ENCODE measurements at places on chromosomes 16 and 17.

- no peak for DNase-seq
Measured at GRCh38 chr17:50668025-50668837, 33.5 kb downstream of the ABCC3 start.

GRCh38 chr17:63631626-63632025 is 9.4 kb downstream of the MAP3K3 start:
- no peak for DNase-seq

DNA sequence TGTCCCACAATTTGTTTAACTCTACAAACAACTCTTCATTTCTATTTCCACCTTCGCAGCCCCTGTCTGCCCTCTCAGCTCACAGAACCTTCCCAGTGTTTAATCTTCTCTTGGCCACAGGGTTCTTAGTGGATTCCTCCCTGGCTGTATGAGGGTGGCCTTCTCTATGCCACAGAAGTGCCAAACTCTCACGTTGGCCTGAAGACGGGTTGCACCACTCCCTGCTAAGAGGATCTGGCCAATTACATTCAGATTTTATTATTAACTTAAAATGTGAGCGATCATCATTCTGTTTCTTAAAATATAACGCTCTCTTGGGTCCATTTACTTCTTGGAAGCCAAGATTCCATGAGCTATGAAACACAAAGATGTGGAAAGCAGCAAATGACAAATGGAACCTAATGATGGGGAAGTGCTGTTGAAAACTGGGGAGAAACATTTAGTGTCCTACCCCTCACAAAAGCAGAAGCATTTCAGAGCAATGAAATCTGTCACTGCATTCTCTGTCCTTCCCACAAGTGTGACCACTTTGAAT is 91.3 kb upstream of the NOG start:
- DNase-seq: no peak

DNA sequence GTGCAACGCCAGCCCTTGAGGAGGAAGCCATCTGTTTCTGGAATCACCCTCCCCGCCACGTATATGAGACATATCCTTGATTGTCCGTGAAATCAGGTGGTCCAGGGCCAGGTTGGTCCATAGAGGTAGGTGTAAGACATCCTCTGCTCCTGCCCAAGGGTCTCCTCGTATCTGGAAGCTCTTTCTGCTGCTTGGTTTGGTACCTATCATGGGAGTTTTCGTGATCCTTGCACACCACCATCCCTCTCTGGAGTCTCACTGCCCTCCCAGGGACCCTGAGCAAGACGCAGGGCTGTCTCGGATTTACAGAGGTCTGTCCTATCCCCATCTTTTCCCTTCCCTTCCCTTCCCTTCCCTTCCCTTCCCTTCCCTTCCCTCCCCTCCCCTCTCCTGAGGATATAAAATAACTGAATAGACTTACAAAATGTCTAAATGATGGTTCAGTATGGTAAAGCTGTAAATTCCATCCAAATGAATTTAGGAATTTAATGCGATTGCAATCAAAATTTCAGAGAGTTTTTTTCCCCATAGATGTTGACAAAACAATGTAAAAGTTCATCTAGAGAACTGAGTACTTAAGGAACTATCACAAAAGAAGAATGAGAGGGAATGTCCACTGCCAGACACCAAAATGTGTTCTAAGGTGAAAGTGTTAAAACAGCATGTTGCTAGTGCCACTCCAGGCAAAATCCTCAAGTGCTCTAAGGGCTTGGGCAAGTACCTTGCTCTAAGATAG is 2.0 kb upstream of the CCDC42 start:
- no peak for DNase-seq

DNA sequence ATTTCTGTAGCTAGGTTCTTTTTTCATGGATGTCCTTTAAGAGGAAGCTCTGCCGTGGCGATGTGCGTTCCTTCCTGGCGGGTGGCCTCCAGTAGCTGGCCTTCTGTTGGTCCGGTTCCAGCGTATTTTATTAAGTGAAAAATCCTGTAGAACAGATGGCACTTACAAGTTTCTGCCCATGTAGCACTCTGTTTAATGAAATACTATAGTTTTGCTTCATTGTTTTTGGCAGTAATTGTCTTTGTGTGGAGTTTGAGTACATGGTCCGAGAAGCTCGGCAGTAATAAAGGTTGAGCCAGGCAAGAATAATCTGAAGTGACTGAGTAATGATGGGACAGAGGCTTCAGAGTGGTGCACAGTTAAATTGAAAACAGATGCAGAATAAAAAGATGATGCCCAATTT is 20.4 kb downstream of the USP10 start:
- no peak for DNase-seq

DNA sequence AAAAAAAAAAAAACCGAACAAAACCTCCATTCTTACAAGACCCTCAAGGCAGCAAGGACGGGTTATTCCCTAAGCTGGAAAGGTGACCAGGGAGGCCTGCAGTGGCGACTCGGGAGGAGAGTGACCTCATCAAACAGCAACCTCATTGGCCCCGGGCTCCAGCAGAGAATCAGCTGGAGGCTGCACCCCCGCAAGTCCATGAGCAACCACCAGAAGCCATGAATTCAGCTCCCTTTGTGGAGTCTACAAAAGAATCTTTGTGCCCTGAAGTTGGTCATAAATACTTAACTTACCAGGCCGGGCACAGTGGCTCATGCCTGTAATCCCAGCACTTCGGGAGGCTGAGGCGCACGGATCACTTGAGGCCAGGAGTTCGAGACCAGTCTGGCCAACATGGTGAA is 80.9 kb upstream of the CREBBP start:
- no peak for DNase-seq

- DNase-seq: no peak
Measured at GRCh38 chr17:56979091-56979480, 1.2 kb downstream of the SCPEP1 start.

DNA sequence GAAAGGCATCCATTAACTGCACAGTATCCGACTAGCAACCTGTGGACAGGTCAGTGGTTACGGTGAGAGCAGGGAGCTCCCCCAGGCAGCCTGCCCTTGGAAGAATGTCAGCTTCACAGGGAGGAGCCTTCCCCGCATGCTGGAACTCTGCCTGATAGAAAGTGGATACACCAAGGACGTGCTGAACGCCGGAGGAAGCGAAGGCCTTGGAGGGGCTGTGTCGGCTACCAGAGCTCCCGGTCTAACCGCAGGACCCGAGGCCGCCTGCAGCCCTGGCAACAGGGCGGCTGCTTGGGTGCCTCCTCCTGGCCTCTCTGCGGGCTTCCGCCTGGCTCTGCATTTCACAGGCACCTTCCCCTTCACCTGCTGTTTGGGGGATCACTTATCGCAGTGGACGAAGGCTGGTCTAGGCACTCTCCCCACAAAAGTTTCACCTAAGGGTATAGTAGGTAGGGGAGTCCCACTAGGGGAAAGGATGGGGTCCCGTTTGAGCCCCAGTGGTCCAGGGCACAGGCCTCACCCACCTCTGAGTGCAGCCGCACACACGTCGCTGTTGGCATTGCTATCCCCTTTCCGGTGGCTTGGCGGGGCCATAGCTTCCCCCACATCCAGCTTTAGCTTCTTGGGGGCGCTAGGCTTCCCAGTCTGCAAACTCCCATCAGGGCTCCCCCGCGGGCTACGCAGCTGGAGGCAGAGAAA is 29.8 kb downstream of the PELP1 start:
- DNase-seq: no peak

DNA sequence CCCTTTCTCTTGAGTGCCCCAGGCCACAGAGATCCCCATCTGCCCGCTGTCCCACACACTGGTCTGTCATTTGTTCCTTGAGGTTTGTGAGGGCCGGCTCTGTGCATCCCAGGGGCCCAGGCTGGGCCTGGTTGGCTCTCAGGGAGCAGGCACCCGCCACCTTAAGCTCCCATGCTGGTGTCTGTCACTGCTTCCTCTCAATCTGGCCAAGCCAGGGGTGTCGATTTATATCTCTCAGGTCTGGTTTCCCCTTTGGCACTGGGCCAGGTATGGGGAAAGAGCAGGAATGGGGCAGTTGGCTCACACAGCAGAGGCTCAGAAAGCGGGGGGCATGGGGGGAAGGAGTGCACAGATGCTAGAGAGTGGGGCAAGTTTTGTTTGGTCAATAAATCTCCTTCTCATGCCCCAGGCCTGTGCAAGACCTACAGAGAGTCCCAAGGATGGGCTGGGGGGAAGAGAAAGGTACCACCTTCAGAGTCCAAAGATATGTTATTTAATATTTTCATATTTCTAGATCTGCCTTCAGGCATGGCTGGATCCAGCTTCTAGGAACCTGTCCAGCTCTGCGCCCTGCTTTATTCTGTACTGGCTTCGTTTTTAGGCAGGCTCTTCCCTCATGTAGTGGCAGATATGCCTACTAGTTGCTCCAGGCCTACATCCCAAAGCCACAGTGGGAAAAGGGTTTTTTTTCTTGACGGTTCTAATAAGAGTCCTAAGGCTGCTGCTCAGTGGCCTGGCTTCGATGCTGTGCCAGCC is 34.3 kb downstream of the IL4R start:
- no peak for DNase-seq

- no peak for DNase-seq
Measured at GRCh38 chr17:10042589-10043244, 137.6 kb upstream of the RCVRN start.

DNA sequence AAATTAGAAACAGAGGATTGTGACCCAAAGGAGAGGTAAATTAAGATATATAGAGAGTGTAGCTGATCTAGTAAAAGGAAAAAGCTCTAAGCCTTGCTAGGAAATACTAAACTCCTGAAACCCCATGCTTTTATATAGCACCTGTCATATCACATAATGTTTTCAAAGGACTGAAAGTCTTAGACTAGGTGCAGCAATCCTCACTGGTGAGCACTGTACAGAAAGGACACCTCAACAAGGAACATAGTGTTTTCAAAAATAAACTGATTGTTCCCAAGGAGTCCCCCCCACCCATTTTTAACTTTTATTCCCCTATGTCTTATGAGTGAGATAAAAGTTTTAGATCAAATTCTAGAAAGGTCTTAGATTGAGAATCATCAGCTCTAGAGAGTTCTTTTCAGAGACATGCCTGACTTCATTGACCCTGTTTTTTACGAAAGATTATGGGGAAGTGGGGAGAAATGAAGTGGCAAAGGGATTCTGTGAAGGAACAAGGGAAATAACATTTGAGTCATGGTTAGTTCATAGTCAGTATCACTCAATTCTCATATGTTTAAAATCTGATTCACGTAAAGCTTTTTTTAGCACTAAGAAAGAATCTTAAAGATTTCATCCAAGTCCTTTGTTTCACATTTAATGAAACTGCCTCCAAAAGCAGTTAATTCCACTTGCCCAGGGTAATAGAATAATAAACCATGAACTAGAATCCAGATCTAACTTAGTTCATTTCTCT is 166.4 kb downstream of the CYB561 start:
- DNase-seq: no peak

- DNase-seq: no peak
Measured at GRCh38 chr16:19085679-19086200, 18.3 kb downstream of the COQ7 start.
